ENCODE measurements at places on chromosomes 6 and 20. TPM values are rescaled to one million over a fixed set of nuclear protein-coding genes. Genes with fewer than 3 reads are reported as not detected.

The PRL gene
- total RNA-seq = not detected

DNA sequence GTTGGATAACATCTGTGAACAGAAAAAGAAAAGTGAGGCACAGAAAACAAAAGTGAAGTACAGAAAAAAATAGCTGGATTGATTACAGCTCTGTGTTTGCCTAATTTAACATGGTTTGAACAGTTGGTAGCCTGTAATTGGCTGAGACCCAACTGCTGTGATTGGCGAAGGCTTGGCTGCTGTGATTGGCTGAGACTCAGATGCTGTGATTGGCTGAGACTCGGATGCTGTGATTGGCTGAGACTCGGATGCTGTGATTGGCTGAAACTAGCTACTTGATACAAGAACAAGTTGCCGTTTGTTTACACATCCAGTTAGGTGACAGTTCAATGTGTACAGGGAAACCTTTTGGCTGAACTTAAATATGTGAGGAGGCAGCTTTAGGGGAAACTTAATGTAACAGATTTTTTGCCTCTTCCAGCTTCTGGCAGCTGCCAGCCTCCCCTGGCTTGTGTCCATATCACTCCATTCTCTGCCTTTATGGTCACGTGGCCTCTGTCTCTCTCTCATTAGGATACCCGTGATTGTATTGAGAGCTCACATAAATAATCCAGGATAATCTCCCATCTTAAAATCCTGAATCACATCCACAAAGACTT, 223.4 kb upstream of the FOXA2 start:
- no peak for DNase-seq

The VPS16 gene
- 17.1 TPM for total RNA-seq

- DNase-seq = no peak
These were observed 691.5 kb upstream of the MAP3K7 start for GRCh38 chr6:91278416-91278815.

The GRIK2 gene
- 5.5 TPM for total RNA-seq

The CD93 gene
- 37.0 TPM for total RNA-seq

DNA sequence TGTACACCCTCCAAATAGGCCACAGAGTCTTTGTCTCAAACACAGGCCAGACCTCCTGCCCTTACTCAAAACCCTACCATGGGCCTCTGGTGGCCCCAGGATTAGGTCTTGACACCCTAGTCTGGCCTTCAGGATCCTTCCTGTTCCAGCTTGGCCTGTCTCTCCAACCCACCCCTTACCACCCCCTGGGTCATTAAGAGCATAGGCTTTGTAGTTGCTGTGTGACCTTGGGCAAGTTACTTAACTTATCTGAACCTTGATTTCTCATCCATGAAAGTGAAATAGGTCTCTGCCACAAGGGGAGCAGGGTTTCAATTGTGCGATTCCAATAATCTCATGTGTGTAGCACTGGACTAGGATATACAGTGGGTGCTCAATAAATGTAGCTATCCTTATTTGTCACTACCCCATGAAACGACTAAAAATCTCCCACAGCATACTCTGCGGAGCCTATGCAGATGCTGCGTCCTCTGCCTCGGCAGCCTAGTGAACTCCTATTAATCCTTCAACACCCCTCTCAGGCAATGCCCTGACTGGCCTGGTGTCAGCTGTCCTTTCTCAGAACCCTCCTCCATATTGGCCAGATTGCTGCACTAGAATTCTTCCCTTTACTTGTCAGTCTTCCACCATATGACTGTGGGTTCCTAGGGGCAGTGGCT, 39.7 kb upstream of the NOL4L start:
- DNase-seq = no peak

GRCh38 chr6:89508755-89509563, 76.0 kb downstream of the ANKRD6 start:
- no peak for DNase-seq

The DUSP15 gene
- total RNA-seq = 2.5 TPM

The FKBP1A gene
- 112 TPM for total RNA-seq

- no peak for DNase-seq
These were observed 169.1 kb upstream of the CDYL start for GRCh38 chr6:4606821-4607704.

Data from Right ventricle myocardium superior (tissue), 1 donor.